ENCODE measurements at places on chromosomes 11 and 22. TPM values are rescaled to one million over a fixed set of nuclear protein-coding genes. Genes with fewer than 3 reads are reported as not detected.

DNA sequence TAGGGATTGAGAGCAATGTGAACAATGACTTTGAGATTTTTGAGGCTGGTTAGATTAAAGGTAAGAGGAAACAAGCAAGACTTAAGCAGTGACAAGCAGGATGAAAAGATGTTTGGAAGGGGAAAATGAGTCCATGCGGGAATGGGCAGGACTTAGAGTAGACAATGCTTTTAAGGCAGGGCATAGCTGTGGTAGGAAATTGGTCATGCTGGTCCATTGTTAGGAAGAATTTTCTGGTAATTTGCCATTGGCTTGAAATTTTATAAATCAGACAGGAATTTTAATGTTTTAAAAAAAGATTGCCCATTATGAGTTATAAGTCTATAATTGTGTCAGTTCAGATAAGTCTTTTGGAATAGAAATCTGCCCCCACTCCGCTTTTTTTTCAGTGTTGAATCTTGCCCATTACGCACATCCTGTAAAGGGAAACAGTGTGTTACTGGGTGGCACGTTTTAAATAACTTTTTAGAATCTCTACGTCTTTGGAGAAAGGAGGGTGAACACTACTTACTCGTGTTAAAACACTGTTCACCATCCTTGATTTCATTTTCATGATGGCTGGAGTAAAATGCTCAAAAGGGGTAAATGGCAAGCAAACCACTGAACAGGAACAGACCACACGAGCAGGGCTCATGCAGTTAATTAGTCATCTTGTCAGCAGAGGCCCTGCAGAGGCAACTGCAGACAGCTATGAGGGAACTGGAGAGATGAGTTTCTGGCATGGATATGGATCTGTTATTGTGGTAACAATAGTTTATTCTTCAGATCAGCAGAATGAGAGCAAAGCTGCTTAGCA lies 25.0 kb downstream of the SWAP70 start:
- DNase-seq = no peak

DNA sequence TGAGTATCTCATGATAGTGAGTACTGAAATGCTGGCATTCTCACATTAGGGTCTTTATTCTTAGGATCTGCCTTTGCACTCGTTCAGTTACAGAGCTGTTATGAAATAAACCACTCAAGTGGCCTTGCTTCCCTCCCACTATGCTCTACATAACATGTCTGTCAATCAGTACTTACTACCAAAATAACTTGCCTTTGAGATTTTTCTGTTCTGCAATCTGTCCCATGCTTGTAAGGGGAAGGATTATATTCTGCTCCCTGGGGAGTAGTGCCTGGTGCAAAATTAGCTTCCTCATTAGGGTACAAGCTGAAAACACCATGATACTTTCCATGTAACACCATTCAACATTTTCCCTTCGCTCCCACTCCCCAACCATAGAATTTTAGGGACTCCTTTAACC lies 1.9 kb upstream of the GRAP2 start:
- no peak for DNase-seq

- DNase-seq = no peak
These were observed 12.3 kb upstream of the ARL14EP start for GRCh38 chr11:30310623-30311022.

GRCh38 chr11:134355656-134356055 lies 23.9 kb downstream of the GLB1L2 start:
- DNase-seq = no peak

- DNase-seq = no peak
These were observed 42.0 kb downstream of the IGLL5 start for GRCh38 chr22:22929381-22930221.

DNA sequence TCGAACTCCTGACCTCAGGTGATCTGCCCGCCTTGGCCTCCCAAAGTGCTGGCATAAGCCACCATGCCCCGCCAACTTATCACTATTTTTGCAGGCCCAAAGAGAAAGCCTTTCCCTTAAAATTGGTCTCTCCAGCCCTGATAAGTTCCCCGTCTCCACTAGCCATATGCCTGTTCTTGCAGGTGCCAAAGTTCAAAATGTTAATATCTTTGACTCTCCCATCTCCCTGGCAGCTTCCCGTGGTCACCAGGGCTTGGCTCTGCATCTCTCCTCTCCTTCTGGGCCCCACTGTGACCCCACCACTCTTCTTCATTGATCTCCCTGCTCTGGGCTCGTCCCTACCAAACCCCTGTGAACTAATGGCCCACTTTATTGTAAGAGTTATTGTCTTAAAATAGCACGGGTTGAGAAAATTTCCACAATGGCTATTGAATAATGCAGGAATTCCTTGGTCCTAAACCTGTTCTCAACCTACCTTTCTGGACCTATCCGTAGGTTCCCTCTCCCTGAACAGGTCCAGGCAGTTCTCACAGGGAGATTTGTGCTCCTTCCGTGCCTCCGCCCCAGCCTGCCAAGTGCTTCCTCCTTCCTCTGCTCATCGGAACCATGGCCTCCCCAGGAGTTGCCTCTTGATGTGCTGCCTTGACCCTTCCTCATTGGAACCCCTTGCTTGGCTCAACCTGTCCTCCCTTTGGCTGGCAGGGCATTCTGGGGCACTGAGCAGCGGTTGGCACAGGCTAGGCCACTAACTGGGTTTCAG lies 147.5 kb downstream of the DSCAML1 start:
- DNase-seq = no peak

DNA sequence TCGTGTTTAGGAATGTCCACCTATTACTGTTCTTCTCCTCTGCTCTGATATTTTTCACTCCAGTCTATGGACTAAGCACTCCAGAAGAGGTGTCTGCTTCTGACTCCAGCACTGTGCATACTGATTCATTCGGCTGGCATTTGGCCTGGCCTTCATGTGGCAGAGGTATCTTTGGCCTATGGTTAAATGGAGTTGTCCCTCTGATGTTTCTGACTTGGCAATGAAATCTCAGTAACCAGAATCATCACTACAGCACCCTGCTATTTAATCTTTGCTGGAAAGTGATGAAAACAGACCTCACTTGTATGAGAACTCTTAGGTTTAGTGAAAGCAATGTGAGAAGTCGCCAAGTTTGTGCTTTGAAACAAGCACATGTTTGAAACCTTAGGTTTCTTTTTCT lies 155.2 kb downstream of the MAML2 start:
- no peak for DNase-seq

GRCh38 chr11:134576286-134576685 lies 164.2 kb upstream of the B3GAT1 start:
- no peak for DNase-seq

DNA sequence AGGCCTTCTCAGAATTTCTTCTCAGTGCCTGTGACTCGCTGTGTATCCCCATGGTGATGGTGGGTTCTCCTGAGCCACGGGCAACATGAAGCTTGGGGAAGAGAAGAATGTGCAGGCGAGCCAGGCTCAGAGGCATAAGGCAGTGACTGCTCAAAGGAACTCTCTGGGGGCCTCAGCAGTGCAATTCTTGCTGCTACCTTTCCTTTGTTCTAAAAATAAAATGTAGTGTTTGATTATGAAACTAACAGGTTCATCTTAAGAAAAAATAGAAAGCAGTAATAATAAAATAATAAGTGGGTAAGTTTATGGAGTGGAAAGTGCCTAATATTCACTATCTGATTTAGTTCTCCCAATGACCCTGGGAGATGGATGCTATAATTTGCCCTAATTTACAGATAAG lies 46.7 kb downstream of the MEI1 start:
- DNase-seq = no peak

Gene CATSPERZ
- total RNA-seq = not detected

Gene KDM4E
- not detected for total RNA-seq
